ENCODE measurements at places on chromosomes 4 and X. TPM values are rescaled to one million over a fixed set of nuclear protein-coding genes. Genes with fewer than 3 reads are reported as not detected.

The CHST7 gene
- 0.40 TPM for total RNA-seq

The PAQR3 gene
- 19.8 TPM for total RNA-seq

The MTCP1 gene
- total RNA-seq, result 13.0 TPM

The SMIM31 gene
- not detected for total RNA-seq

The HSFX3 gene
- not detected for total RNA-seq

The EXOC1L gene
- total RNA-seq, result not detected

The DCAF8L2 gene
- total RNA-seq, result 0.11 TPM

The NIPAL1 gene
- 13.3 TPM for total RNA-seq

The PCSK1N gene
- total RNA-seq, result 42.8 TPM

The RAB28 gene
- 18.9 TPM for total RNA-seq

The CLIC2 gene
- total RNA-seq, result 0.54 TPM

The ZNF711 gene
- 54.1 TPM for total RNA-seq

GRCh38 chr4:77225022-77225421 is 68.0 kb downstream of the CCNG2 start:
- no peak for DNase-seq

DNA sequence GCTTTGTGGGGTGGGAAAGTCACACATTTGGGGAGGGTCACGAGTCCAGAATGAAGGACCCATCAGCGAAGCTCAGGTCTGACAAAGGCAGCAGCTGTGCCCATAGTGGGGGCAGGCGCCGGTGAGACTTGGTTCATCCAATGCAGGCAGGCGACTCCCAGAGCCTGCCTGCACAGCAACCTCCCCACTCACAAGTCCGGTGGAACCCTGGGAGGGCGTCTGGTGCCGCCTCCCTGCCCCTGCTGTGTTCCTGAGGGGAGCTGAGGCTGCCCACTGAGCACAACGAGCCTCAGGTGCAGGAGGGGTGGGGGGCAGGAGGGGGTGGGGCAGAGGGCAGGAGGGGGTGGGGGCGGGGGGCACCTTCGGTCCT is 13.7 kb downstream of the LRPAP1 start:
- DNase-seq, result no peak

DNA sequence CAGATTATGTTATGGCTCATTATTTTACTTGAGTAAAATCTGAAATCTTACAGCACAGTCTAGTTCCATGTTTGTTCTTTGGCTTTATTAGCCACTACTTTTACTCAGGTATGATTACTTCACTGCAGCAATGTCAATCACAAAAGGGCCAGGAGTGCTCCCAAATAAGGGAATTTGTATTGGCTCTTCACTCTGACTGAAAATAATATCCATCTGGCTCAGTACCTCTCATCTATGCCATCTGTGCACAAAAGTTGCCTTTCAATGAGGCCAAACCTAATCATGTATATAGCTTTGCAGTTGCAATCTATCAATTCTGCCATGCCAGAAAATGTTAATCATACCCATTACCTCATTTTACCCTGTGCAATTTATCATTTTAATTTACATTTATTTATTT is 161.1 kb downstream of the TECRL start:
- DNase-seq, result no peak

- peak; percentile 70 for DNase-seq
Observed at GRCh38 chr4:141132709-141133145, 542 bp downstream of the RNF150 start.

DNA sequence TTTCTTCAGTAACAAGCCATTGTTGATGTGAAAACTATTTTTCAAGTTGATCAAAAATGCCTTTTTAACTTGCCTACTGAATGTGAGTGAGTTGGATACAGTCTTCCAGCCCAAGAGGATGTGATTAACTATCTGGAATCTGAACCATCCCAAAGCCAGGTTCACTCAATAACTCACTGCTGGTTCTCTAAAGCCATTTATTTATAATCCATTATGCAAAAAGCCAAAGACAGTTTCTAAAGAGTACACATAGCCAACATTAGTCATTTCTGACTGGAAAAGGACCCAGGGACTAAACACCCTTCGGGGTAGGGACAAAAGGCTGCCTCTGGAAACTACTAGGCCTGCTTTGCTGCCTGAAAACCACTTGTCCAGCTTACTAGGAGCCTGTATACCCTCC is 109.6 kb downstream of the SHROOM4 start:
- no peak for DNase-seq

DNA sequence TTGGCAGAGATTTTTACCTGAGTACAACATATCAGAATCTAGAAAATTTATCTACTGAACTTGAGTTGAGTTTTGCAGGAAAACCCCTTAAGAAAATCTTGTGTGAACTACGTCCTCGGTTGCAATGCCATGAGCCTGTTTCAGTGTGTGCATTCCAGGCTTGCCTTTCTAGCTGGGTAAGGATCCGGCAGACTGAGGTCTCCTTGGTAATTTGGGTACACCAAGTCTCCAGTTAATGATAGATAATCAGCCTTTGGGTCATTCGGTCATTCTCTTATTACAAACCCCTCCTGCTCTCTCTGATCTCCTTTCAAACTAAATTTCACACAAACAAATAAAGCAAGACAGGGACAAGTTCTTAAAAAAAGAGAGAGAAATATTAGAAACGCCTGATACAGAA is 5.9 kb upstream of the HAND2 start:
- DNase-seq, result no peak

GRCh38 chr4:180581061-180581460 is 1662.1 kb upstream of the TENM3 start:
- DNase-seq, result no peak

GRCh38 chr4:120977435-120977997 is 55.0 kb upstream of the PRDM5 start:
- no peak for DNase-seq

DNA sequence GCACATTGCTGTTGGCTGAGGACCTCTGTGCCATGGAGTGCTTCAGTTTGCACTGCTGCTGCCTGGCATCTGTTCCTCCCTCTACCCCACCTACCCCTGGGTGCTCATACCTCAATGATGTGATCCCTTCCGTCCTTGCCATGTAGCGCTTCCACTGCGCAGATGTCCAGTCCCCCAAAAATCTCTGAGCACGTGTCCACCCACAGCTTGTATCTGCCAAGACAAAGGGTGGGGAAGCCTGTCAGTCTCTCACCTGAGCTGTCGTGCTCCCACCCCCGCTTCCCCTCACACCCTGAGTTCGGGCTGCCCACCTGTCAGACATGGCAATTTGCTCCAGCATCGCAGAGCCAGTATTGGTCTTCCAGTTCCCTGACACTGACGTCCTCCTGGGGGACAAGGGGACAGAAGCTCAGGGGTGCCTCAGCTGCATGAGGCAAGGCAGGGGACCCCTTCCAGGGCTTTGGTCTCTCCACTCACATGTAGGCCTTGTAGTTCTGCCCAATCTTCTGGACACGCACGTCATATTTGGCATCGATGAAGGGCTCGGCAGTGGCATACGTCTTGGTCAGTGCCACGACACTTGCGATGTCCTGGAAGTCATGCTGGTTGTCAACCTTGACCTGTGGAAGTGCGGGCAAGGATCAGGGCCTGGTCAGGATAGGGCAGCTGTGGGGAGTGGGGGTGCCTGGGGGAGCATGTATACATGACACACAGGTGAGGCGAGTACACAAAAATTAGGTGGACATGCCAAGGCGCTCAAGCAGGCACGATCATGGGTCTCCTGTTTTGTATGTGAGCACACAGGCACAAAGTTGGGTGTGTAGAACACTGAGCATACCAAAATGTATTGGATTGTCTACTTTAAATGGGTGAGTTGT is 6.0 kb upstream of the TIMP1 start:
- DNase-seq, result no peak

- DNase-seq, result no peak
Observed at GRCh38 chr4:141002323-141002805, 130.9 kb downstream of the RNF150 start.

- no peak for DNase-seq
Observed at GRCh38 chr4:39043058-39043860, 11.1 kb upstream of the TMEM156 start.

- DNase-seq, result no peak
Observed at GRCh38 chrX:16983051-16983450, 36.6 kb downstream of the REPS2 start.

GRCh38 chr4:53959343-53960120 is 104.9 kb downstream of the CHIC2 start:
- DNase-seq, result no peak

- no peak for DNase-seq
Observed at GRCh38 chr4:20813700-20814099, 113.4 kb downstream of the PACRGL start.

DNA sequence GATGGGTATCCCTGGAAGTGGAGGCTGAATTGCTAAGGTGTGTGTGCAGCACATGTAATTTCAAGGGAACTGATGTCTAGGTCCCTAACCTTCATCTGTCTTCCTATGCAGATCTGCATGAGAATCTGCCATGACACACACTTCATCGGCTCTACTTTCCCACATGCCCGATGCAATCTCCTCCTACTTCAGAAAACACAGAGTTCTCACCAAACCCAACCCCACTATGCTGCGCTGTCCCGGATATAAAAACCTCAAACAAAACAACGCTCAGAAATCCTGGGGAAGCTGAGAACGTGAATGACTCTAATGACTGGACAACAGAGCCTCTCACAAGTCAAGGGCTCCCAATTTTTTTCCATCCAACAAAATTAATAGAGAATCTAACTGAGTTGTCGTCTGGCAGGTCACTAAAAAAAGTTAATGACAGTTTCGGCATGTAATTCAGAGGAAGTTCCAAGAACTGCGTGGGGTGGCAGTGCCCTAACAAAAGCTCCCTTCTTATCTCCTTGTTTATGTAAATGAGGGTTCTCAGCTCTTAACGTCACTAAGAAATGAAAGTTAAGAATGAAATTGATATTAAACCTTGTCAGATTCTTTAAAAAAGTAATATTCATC is 39.0 kb downstream of the STX18 start:
- no peak for DNase-seq

DNA sequence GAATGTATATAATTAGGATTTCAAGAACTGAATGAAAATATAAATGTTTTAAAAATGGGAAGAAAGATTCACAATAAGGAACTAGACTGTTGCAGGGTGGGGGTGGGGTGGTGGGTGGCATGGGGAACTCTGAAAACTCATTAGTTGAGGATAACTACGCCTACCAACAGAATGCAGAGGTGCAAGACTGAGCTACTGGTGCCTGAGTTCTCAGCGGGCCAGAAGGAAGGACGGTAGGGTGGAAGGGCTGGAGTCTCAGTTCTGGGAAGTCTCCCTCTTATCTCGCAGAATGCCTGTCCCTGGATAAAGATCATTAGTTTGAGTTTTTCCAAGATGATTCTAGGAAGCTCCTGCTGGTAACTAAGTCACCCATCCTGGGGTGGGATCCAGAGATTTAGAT is 1.3 kb upstream of the SOD3 start:
- no peak for DNase-seq

- DNase-seq, result no peak
Observed at GRCh38 chr4:89751416-89751815, 85.5 kb downstream of the SNCA start.

GRCh38 chr4:6991771-6992557 is 51.2 kb upstream of the TADA2B start:
- no peak for DNase-seq

GRCh38 chr4:15343000-15343399 is 84.8 kb upstream of the C1QTNF7 start:
- DNase-seq, result no peak

DNA sequence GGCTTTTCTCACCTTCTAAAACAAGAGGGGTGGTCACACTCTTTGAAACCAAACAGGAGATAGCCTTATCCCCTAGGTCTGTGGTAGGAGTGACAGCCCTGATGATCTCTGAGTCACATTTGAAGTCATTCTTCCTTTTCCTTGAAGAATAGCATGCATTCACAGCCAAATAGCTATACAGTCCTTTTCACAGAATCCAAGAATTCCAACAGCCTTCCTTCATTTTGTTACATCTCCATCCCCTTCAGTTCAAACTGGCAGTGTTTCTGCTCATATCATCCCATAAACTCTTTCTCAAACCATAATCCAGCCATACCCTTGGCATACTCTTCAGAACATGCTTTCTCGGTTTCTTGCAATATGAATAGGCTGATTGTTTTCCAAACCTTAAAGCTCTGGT is 33.3 kb upstream of the TMEM184C start:
- no peak for DNase-seq

DNA sequence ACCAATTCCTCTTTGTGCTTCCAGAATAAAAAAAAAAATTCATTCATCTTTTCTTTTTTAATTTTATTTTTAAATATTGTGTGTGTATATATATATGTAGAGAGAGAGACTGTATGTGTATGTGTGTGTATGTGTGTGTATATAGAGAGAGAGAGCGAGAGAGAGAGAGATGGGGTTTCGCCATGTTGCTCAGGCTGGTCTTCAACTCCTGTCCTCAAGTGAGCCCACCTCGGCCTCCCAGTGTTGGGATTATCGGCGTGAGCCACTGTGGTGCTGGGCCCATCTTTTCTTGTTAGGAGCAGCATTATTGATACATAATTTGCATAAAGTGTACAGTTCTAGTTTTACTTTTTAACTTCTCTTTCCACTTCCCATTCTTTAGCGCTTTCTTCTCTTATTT is 33.6 kb downstream of the KDM6A start:
- no peak for DNase-seq

- DNase-seq, result no peak
Observed at GRCh38 chr4:164424846-164425245, 329.1 kb upstream of the SMIM31 start.

DNA sequence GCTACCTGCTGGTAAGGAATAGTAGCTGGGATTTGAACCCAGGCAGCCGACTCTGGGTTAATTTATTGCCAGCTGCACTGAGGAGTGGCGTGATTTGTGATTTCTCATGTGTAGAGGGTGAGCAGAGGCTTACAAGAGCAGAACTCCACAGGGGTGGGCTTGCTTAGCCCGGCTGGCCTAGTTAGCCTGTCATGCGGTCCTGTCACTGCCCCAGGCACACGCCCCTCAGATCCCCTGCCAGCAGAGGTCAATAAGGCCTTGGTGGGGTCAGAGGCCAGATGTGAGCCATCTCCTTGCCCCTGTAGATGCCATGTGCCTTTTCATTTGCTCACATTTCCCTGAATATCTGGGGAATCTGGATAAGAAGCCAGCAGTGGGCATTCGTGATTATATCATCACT is 13.4 kb downstream of the NSDHL start:
- no peak for DNase-seq

DNA sequence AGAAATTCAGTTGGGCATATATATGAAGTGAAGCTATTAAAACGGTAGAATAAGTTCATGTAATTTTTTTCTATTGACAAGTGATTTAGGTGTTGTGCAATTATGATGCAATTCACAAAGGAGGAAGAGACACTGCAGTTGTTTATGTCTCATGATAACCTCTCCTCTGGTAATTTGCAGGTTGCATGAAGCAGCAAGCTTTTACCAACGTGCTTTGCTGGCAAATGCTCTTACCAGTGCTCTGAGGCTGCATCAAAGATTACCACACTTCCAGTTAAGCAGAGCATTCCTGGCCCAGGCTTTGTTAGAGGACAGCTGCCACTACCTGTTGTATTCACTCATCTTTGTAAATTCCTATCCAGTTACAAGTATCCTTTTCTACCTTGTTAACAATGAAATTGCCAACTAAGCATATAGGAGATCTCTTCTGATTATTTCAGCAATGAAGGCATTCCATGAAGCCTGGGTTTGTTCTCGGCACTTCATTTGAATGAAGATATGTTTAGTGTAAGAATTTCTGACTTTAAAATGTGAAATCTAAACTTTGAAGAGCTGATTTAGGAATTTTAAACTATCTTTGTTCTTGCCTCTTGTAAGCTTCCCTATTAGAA is 3.9 kb downstream of the TMEM33 start:
- no peak for DNase-seq

Data from mesothelial cell of epicardium (in vitro differentiated cells).